NCI-H524 (cell line): ENCODE measurements at places on chromosomes 5 and 9.
A peak's percentile ranks its signal among the peaks of the same experiment; 100 is the strongest.

- DNase-seq = no peak
Measured at GRCh38 chr5:167392240-167392639, 899.2 kb upstream of the WWC1 start.

GRCh38 chr9:34701769-34702736 is 7.9 kb downstream of the CCL21 start:
- DNase-seq = peak; percentile 14

DNA sequence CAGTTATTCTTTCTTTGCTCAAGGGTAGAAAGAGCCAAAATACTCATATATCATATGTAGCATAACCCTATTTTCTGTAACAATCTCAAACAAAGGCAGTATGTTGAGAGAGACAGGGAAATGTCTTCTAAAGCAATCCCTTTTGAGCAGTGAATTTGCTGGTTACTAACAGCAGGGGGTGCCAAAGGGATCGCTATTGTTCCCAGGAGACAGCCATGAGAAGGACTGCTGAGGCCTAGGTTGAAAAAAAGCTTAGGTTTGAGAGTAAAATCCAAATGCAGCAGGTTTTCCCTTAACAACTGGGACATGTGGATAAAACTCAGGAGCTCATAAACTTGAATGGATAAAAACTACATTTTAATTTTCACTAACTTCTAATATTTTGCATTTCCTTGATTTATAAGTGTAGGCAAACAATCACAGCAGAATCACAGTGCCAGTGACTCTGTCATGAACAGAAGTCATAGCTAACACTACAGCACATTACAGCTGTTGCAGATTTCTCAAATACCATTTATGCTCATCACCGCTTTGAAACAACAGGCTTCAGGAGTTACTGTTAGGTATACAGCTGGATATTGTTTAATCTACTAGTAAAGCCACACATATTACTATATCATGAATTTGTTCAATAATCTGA is 148.4 kb downstream of the MAPKAP1 start:
- DNase-seq = peak; percentile 84

DNA sequence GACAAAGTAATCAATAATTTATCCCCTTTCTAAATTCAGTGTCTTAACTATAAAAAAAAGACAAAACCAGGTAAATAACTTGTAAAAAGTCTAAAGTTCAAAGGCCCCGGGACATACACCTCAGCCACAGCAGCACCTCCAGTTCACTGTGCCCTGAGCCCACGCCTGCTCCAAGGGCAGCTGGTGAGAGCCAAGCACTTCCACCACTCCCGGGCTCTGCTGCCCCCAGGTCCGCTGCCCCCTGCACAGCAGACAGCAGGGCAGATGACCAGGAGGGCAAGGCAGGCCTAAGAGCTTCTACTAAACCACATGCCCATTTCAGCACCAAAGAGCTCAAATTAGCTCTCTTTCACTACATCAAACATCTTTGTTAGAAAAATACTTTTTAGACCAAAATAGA is 91.9 kb downstream of the CAMSAP1 start:
- DNase-seq = no peak

DNA sequence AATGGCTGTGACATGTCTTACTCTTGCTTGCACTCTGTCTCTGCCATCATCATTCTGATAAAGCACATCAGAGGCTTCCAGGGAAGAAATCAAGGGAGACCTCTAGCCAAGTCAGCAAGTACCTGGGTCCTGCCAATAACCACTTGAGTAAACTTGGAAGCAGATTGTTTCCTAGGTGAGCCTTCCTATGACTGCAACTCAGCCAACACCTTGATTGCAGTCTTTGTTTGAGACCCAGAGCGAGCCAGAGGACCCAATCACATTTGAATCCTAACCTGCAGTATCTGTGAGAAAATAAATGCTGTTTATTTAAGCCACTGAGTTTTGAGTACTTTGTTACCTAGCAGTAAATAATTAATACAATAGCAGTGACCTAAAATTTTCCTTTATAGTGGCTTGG is 356.8 kb upstream of the CHD1 start:
- DNase-seq = no peak

DNA sequence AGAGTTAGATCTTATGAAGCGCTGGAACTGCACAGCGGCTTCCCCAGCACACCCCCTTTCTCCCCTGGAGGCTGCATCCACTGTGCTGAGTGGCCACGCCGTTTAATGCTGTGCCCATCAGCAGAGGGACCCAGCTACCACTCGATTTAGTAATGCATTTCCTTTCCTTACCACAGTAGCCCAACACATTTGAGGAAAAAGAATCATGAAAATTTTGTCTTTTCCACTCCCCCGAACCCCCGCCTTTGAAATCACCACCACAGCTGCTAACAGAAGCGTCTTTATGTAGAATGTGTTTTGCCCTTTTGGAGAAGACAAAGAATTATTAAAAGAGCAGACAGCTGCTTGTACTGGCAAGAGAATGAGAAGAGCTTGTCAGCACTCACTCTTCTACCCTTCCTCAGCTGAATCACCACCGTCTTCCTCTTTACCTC is 73.2 kb downstream of the ACER2 start:
- no peak for DNase-seq

- DNase-seq = no peak
Measured at GRCh38 chr5:128225245-128226030, 141.9 kb downstream of the SLC12A2 start.

DNA sequence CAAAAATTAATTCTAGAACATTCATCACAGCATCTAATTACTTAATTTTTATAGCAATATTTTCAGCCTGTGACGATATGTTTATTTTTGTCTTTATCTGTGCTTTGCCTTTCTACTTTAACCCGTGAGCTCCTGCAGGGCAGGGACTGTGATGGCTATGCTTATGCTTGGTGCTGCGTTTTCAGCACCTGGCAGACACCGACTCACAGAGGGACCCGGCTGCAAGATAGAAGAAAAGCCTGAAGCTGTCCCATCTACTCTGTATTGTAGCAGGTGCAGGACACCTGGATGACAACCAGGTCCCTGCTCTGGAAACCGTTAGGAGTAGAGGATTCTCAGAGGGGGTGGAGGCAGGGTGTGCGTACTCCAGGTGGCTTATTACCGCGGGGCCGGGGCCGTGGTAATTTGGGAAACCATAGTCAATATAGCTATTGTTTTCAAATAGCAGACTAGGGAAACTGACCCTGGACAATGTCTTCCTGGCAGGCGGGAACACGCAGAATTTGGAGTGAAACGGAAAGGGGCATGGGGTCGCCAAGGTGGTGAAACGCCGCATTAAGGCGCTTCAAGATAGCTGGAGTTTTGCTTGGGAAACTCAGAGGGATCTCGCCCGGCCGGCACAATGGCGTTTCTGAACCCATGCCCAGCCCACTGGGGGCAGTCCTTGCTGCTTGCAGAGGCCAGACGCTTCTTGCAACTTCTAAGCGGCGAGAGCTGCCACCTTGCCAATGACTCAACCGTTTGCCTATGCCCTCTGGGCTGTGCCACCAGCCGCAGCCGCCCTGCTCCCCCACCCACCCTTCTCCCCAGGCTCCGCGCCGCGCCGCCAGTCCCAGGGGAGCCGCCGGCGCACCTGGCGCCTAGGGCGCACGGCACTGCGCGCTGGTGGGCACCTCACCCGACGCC is 140.1 kb upstream of the PALM2AKAP2 start:
- DNase-seq = peak; percentile 87

GRCh38 chr5:55446640-55447351 is 88.0 kb downstream of the PLPP1 start:
- DNase-seq = no peak

DNA sequence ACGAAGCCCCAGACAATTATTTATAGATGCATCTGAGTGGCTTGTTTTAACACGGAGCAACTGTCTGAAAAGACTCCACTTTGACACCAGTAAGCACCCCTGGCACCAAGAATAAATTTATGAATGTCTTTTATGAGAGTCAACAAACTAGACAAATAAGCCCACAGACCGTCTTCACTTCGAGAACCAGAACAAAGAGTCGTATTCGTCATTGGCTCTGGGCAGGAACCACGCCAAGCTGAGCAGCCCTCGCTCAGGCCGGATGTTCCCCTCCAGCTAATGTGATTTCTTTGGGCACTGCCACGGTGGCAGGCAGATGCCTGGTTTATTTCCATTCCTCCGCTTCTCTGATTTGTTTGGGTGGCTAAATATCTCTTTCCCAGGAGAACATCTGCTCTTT is 91.9 kb upstream of the STC2 start:
- no peak for DNase-seq

GRCh38 chr5:5437227-5438172 is 15.0 kb downstream of the ICE1 start:
- DNase-seq = no peak

DNA sequence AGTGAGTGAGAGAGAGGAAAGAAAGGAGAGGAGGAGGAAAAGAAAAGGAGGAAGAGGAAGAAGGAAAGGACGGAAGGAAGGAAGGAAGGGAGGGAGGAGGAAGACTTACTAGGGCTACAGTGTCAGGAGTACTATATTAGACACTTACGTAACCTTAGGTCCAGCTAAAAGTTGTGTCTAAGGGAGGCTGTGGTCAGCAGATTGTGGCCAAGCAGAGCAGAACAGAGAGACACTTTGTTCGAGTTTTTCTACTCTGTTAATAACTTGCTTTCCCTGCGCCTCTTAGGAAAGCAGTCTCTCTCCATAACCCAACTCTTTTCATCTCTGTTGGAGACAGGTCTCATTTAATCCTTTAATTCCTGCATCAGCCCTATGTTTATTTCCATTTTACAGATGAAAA is 138.9 kb downstream of the KCNN2 start:
- DNase-seq = no peak

DNA sequence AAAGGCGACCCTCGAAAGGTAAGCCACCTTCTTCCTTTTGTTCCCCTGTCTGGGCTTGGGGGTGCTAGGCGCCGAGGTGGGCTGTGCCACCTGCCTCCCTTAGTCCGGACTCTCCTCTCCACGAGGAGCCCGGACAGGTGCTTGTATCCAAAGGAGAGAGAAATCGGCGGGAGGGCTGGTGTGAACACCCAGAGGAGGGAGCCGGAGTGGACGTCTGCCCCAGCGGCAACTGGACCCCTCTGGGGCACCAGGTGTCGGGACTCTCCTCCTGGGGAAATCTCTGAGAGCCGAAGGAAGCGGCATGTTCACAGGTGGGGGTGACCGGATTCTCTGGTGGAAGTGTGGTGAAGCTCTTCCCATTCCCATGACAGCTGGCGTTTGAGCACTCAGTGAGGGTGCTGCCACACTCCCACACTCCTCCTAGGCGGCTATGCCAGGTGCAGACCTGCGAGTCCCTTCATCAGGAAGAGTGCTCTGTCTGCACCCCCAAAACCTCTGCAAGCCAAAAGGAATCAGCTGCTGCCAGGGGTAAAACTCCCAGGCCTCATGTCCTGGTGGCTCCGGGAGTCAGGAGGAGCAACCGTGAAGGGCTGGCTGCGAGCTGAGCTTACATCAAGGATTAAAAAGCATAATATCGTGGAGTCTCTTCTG is 921 bp downstream of the KCNIP1 start:
- peak; percentile 72 for DNase-seq
